HL-60 (cell line): ENCODE measurements at places on chromosomes 5 and 9.

GRCh38 chr9:88892724-88893123, 98.5 kb upstream of the S1PR3 start:
- no peak for DNase-seq

- no peak for DNase-seq
These were observed 41.3 kb upstream of the OLFM1 start for GRCh38 chr9:135045928-135046738.

DNA sequence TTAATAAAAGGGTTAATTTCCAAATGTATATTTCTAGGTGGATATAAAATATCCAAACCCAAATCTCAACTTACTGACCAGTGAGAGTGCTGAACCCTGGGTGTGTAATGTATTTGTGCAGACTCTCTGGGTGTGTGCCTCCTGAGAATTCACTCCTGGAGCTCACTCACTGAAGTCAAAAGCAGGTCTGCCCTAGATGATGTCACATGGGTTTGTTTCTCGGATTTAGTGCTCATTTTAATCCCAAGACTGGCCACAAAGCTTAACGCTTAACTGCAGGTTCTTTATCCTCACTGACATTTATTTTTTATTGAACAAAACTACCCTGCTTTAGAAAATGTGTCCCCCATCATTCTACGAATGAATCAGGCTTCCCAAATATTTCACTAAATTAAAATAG, 179.4 kb downstream of the PPP2R2B start:
- DNase-seq: no peak

DNA sequence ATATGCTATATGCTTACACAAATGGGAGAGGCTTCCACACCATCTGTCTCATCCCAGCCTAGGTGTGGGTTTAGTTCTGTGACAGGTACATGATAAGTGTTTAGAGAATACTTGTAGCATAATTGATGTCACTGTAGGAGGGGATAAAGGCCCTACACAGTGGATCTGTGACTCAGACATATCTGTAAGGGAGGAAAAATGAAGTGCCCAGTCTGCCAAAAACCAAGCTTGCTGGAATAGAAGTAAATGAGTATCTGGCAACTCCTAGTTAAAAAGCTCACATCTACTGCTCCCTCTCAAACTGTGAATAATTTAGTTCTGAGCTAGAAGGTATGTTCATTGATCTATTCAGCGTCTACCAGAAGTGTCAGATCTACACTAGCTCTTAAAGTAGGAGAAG, 38.9 kb upstream of the FAM174A start:
- no peak for DNase-seq
